Activated T-cell treated with anti-CD3 and anti-CD28 coated beads for 48 hours (primary cell): ENCODE measurements at places on chromosomes 2 and 18.
A peak's percentile ranks its signal among the peaks of the same experiment; 100 is the strongest.

DNA sequence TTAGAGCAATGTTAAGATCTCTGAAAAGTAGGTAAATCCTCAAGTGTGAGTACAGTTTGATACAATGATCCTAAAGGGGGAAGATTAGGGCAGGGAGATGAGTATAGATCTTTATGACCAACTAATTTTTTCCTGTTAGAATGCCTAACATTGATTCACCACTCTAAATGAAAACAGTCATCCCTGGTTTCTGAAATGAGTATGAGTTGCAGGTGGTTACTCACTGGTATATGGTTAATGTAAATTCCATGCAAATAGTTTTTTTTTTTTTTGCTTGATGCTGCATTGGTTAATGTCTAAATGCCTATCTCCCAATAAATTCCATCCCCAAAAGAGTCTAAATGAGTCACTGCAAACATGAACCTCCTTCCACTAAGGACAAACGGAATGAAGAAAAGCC is 55.0 kb upstream of the SERPINB2 start:
- no peak for DNase-seq

DNA sequence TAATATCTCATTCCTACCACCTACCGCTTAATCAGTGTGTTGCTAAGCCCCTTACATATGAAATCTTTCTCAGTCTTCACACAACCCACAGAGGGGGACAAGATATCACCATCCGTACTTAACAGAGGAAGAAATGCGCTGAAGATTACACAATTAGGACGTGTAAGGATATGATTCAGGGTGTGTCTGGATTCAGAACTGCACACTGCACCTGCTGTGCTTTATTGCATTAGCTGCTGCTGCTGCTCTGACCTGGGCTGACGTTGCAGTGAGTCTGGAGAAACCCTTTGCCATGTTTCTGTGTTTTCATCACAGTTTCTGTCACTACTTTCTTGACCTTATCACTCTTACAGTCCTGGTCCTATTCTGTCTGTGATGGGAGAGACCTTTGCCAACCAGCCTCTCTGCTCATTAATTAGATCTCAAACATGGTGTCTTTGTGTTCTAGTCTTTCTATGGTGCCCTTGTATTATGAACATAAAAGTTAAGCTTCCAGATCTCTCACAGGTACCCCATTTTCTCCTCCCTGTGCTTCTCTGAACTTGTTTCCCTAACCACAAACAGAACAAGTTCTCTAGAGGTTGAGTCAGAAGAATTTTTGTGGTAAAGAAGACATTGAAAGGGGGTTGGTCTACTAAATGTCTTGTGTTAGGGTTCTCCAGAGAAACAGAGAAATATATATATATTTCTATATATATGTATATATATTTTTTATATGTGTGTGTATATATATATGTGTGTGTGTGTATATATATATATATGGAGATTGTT is 92.9 kb upstream of the CYP1B1 start:
- no peak for DNase-seq

GRCh38 chr2:142422769-142423168 is 292.0 kb upstream of the LRP1B start:
- no peak for DNase-seq

- no peak for DNase-seq
Measured at GRCh38 chr2:72583376-72583775, 242.5 kb downstream of the EXOC6B start.

- DNase-seq = no peak
Measured at GRCh38 chr2:72362733-72363132, 215.1 kb upstream of the CYP26B1 start.

- DNase-seq = no peak
Measured at GRCh38 chr2:14127765-14128164, 504.8 kb upstream of the LRATD1 start.

DNA sequence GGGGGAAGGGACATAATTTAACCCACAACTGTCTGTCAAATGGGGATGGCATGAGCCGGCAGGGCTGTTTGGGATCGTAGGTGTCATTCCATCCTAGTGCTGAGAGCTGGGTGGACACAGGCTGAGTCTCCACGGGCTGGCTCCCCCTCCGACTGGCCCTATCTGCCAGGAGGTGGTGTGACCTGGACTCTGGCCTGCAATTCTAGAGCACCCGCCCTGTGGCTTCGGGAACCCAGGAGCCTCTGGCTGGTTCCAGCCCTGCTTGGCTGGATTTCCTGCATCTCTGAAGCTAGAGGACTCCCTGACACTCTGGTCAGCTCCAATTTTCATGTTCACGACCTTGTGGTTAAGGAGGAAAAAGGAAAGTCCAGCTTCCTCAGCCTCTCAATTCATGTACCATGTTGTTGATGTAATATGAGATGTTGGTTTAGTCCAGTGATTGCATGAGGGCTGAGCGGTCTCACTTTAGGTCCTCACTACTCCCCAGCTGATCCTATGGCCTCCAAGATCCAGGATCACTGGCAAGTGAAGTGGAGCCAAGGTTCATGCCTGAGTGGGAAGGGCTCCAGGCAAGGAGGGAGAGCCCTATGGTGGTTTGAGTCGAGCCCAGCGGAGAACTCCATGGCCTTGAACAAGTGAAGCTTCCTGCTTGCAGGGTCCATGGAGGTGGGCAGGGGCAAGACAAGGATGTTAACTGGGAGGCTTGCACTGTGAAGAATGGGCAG is 169.1 kb downstream of the NDUFA10 start:
- DNase-seq = no peak

DNA sequence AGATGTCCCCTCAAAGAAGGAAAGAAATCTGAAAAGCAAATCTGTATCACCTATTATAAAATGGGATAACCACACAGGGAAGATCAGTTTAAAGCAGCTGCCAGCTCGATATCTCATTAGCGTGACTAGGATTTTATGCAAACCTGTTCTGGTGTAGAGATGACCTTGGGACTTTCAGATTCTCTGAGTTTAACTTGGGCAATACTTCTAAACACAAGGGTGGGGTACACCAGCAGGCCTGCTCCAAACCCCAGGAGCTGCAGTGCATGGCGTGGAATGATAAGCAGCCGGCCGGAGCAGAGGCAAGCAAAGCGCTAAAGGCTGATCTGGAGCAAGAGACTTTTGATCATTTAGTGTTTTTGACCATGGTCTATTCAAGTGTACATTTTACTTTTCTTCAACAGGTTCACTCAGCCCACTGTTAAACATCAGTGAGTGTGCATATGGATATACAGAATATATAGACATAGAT is 4.7 kb downstream of the SERTAD2 start:
- DNase-seq = no peak

DNA sequence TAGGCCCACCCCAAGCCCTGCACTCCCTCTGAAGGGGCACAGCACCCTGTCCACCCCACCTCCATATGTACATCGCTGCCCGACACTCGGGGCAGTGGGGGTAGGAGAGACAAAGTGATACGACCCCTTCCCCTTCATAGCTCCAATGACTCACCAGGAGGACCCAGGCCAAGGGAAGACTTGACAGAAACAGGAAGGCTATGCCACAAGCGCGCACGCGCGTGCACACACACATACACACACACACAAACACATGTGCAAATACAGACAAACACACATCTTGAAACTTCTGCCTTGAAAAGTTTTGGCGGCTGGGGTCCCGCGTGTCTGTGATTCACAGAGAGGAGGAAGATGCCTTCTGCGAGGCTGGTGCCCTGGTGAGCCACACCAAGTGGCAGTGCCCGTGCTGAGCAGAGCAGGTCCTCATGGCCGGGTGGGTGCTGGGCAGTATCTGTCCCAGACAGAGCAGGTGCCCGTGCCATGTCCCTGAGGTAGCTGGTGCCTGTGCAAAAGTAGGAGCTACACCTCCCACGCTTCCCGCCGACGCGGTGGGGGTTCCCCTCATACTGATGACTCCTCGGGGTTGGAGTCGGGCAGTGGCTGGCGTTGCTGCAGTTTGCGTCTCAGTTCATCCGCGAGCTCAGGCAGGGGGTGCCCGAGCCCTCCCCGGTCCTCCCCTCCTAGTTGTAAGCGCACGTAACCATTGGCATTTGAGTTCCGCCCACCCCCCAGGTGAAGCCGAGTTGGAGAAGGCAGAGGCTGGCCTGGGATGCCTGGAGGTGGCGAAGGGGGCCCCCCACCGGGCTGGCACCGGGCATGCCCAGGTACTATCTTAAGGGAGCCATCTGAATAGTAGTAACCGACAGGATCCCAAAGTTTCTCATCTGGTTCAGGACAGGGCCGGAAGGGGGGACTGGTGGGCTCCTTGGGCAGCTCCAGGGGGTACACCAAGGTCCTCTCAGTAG is 2.5 kb upstream of the ANKRD39 start:
- DNase-seq = peak; percentile 36

GRCh38 chr2:44515416-44515815 is 153.7 kb downstream of the CAMKMT start:
- DNase-seq = no peak

DNA sequence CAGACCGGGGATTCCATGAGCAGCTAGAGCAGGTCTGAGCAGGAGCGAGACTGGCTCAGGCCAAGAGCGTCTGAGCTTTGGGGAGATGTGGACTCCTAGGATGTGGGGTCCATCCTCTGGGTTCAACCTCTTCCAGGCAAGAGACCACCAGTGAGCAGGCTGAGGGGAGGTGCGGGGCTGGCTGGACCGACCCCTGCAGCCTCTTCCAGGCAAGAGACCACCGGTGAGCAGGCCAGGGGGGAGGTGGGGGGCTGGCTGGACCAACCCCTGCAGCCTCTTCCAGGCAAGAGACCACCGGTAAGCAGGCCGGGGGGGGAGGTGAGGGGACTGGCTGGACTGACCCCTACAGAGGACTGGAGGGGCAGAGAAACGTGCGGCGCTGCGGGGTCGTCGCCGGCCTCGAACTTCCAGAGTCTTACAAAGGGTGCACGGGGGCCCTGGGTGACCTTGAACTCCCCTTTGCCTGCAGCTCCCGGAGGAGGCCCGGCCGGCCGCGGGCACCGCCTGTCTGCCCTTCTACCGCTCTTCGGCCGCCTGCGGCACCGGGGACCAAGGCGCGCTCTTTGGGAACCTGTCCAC is 63.4 kb downstream of the TPO start:
- DNase-seq = no peak
